ENCODE measurements at places on chromosomes 16 and 17.

- DNase-seq: peak; percentile 85
Measured at GRCh38 chr17:78890498-78890897, 12.5 kb downstream of the CEP295NL start.

GRCh38 chr17:27595208-27595607 is 35.8 kb upstream of the LGALS9 start:
- DNase-seq: no peak

DNA sequence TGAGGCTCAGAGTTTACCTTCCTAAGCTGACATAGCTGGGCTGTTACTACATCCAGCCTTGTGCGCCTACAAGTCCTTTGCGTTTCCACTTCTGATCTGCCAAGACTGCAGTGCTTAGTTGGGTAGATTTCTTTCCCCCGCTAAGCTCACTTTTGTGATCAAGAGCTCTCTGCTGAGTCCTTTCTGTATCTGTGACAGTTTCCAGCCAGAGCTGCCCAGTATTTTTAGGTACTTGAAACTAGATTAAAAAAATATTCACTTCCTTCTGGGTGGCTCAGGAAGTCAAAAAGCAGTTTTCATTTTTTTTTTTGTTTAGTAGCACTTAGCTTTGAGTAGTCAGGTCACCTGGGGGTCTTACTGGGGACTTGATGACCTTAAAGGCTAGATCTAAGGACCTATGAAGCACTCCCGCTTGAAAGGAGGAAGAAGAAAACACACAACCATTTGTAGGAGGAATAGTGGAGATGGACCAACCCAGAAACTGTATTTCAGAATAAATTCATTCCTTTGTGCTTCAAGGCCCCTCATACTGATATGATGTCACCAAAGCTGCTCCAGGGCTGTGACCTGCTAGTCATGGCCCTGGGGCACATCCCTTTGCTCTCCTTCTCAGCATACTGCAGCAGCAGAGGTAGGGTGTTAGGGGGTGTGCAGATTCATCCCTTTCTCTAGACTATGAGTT is 75.6 kb upstream of the HNF1B start:
- DNase-seq: no peak

- no peak for DNase-seq
Measured at GRCh38 chr17:66970797-66971196, 6.3 kb downstream of the CACNG4 start.

DNA sequence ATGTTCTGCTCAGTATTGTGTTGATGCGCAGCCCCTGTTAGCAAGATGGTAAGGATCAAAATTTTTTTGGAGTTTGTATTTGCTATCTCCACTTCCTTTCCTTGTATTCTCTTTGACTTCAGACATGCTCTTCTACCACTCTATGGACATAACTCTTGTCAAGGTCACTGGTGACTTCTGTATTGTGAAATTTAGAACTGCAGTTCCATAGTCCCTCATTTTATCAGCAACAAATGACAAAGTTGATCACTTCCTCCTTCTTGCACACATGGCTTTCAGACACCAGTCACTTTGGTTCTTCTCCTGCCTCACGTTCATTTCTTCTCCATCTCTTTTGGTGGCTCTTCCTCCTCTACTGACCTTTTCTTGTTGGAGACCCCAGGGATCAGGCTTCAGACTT is 21.1 kb downstream of the COX11 start:
- no peak for DNase-seq

DNA sequence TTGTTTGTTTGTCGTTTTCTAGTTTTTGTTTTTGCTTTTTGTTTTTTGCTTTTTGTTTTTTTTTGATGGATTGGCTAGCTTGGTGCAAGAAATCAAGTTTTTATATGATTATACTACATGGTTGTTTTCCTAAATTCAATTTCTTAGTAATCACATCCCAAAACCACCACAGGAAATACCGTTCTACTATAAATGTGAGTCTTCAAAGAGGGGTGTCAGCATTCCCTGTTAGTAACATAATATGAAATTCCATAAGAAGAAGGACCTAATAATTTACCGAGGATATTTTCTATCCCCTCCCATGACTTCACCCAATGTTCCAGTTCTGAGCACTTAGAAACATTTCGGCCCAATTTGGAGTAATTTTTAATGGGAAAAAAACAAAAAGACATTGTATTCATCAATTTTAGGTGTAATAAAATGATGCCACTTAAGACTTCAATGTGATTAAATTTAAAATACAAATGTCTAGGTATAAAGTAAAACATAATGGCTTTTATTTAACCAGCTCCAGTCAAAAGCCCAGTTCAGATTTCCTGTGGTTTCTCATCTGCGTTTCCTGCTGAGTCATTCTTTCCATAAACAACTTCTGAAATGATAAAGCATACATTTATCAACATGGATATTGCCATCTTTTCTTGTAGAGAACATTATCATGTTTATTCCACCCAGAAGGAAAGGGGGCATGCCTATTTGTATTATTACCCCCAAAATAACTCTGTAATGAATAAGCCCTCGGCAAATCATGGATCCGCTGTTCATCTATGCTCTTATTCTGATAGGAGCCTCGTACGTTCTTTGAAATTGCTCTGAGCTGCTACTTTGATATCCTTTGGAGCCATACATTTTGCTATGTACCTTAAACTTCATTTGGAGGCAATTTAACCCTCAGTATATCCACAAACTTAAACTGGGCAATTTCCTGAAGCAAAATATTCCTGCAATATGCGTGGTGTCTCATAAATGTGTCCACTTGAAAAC is 28.1 kb downstream of the HSBP1 start:
- DNase-seq: no peak

- no peak for DNase-seq
Measured at GRCh38 chr16:66678337-66678736, 18.2 kb downstream of the CMTM4 start.

DNA sequence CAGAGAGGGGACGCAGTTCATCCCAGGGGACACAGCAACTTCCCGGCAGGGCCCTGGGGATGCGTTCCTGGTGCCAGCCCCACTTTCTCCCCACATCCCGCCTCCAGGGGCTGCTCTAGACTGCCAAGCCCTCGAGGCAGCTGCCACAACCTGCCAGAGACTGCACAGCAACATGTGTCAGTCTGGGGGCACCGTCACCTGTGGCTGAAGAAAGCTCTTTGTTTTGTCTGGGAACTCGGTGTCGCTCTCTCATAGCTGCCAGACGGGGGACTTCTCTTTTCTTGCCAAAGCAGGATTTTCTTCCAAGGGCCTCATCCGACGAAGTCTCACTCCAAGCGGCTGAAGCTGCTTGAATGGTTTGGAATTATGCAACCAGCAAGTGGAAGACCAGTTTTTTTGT is 43.7 kb downstream of the COTL1 start:
- DNase-seq: no peak

- no peak for DNase-seq
Measured at GRCh38 chr16:4667203-4667963, 26.0 kb upstream of the NUDT16L1 start.

DNA sequence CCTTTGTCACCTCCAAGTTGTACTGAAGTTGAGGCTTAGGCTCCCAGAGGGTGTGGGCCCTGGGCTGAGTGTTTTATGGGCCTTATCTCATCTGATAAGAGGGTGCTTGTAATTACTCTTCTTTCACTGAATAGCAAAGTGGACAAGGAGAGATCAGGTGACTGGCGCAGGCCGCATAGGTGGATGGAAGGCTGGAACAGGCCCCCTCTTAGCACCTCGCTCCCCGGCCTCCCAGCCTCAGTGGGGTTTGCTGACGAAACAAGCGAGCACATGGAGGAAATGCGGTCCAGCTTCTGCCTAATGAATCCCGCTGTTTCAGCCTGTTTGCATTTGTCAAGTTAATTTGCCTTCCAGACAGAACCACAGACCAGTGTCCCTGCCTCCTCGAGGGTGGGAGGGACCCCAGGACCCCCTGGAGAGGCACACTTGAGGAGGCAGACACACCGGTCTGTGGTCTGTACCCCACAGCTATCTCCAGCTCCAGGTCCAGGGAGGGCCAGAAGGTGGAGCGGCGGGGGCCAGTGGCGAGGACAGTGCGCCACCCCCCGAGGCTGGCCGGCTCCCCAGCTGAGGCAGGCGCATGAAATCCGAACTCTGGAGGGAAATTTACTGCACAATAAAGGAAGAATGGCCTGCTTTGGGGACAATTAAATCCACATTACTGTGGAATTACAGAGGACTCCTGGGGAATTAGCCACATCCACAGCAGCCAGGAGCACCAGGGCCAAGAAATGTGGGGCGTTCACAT is 123.4 kb downstream of the NTN1 start:
- DNase-seq: no peak

DNA sequence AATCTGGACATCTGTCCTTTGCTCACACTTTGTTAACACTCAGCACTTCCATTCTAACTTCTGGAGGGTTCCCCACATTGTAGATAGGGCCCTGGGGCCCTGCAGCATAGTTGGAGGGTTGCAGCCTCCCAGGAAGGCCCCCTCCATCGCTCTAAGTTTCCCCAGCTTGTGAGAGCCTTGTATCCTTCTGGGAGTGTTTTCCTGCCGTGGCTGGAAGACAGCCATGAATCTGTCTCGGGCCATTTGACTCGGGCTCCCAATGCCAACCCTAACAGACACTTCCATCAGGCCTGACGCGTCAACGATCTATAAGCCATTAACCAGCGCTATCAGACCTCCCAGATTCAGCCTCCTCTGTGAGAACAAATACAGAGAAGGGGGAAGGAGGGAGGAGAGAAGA is 263.7 kb upstream of the RPL38 start:
- no peak for DNase-seq

DNA sequence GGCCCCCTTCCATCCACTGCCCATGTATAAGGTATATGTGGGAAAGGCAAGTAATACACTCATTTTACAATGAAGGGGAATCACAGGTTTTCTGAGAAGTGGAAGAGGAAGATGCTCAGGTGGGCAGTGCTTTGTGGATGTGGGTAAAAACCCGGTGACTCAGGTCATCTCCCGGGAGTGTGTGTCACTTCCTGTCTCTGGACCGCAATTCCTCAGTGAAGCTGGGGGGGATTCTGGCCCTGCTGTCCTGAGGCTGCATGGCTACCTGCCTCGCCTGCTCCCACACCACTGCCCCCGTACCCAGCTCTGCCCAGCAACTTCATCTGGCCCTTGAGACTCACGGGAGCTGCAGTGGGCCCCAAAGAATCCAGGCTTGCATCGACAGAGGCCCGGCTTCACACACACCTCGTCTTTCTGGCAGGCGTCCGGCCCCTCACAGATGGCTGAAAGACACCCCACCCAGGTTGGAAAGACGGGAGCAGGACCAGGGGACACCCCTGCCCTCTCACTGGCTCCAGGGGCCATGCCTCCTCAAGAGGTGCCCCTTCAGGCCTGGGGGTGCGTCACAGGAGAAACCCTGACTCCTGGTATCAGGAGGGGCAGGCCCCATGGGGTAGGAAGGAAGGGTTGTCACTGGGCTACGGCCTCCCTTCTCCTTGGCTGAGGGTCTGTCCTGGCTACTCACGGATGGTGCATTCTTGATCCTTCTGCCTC is 882 bp downstream of the SCARF1 start:
- no peak for DNase-seq

- no peak for DNase-seq
Measured at GRCh38 chr16:49581630-49582298, 208.2 kb downstream of the C16orf78 start.

GRCh38 chr16:69338557-69339288 is 641 bp downstream of the COG8 start:
- DNase-seq: no peak

DNA sequence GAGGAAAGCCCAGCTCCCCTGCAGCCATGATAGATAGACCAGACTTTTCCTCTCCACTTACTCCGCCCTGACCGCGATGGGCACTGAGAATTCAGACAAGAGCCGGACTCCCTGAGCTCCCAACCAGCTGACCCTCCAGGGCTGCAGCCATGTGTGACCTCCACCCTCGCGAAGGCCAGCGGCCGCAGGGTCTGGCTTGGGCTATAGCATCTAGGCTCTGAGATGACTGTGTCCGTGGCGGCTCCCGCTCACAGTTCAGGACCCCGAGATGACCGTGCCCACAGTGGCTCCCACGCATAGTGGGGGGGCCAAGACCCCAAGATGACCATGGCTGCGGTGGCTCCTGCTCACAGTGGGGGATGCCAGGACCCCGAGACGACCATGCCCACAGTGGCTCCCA is 18.0 kb downstream of the ZFPM1 start:
- no peak for DNase-seq

GRCh38 chr16:48895142-48895541 is 285.2 kb upstream of the N4BP1 start:
- DNase-seq: no peak

DNA sequence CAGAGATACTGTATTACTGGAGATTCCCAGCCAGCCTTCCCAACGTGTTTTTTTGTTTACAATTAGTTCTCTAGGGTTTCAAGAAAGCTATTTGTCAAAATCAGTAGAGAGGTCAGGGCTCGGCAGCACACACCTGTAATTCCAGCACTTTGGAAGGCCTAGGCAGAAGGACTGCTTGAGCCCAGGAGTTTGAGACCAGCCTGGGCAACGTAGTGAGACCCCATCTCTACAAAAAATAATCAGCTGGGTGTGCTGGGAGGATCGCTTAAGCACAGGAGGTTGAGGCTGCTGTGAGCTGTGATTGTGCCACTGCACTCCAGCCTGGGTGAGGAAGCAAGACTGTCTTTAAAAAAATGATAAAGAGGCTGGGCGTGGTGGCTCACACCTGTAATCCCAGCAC is 19.4 kb downstream of the CBX1 start:
- DNase-seq: no peak

GRCh38 chr17:65557349-65558310 is 3.8 kb downstream of the AXIN2 start:
- DNase-seq: no peak

DNA sequence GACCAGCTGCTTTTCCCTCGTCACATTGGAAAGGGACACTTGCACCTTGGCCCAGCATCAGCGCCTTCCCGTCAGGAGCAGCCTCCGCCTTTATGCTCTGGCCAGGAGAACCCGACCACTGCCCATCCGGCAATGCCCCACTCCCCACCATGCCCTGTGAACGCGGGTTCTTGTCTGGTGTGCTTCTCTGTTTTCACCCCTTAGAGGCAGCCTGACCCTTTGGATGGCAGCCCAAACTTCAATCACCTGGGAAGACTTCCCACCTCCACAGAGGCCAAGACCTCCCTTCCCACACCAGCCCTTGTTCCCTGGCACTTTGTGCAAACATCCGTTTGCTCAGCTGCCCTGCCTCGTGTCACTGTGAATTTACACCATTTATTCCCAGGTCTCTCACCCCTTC is 87.0 kb downstream of the DNAH17 start:
- no peak for DNase-seq

GRCh38 chr16:35210681-35211433 is 1751.4 kb downstream of the TP53TG3F start:
- DNase-seq: no peak

DNA sequence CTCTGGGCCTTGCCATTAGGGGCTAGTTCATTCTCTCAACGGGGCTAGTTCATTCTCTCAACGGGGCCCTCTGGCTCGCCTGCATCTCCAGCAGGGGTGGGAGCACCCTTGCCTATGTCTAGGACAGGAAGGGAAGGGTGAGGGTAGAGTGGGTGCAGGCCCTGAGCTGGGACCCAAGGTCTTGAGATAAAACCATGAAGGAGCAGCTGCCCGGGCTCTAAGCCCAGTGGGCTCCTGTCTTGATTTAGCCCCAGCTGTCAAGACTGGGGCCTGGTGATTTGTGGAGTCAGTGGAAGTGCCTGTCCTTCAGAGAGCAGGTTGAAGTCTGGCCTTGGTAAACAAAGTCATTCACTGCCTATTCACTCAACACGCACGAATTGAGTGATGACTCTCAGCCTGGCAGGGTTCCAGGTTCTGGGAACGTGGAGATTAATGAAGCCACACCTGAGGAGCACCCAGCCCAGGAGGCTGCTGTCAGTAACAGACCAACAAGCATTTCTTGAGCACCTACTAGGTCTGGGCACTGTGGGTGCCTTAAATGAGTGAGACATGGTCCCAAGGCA is 35.4 kb downstream of the WNT3 start:
- DNase-seq: no peak
